Activated CD4-positive, alpha-beta T cell treated with anti-CD3 and anti-CD28 coated beads, Interleukin-10, Interleukin-2, amounts not matched to agents 100 ng/mL and 50 ng/mL, durations not matched to agents 16 hours and 8 hours (primary cell): ENCODE measurements at places on chromosomes 4 and X.

GRCh38 chrX:44451056-44451455 lies 91.6 kb downstream of the FUNDC1 start:
- DNase-seq: no peak

DNA sequence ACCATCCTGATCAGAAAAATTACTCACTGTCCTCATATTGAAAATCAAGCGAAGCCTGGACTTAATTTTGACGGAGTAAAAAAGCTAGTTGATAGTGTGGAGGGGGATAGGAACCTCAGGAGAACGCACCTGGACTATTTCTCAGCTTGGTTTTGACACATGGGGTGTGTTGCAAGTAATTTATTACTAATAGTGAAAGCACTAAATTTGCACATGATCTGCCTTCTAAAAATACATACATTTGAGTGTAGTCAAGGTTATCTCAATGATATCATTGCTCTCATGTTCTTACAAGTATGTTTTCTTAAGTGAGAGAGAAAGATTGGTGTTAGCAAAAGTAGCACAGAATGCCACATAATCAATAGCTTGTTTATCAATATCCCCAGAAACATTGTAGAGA lies 29.5 kb downstream of the LRIT3 start:
- DNase-seq: peak; percentile 10

GRCh38 chrX:68419975-68420374 lies 13.3 kb downstream of the OPHN1 start:
- no peak for DNase-seq

DNA sequence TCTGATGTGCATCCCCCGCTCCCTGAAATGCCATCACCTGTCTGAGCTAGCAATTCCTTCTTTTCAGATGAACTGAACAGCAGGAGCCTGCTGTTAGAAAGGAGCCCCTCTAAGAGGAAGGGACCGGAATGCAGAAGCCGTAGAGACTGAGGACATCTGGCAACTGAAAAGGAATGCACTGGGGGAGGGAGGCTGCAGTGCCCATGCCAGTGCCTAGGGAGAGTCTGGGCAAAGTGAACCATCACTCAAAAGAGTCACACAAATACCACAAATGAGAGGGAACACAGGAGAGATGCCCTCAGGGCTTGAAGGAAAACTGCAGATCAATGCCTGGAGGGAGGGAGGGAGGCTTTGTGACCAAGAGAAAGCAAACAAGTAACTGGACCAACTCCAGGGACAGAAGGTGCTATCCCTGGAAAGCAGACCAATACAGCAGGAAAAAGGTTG lies 93.9 kb upstream of the CBR4 start:
- no peak for DNase-seq

- no peak for DNase-seq
Measured at GRCh38 chrX:103330681-103331288, 746 bp downstream of the TCEAL7 start.

DNA sequence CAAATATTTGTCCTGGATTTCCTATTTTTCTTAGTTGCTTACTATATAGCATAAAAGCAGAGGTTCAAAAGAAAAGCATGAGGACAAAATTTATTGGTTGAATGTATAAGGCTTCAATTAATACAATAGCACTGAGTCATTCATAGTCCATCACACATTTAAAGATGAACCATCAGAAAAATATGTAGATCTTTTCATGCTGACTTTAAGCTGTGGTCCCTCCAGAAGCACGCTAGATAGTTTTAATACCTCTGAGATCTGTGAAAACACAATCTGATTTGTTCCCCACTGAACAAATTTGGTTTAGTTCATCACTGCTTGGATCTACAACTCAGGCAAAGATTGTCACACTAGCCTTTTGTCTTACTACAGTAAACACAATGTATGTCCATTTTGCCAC lies 377.2 kb upstream of the ANXA10 start:
- no peak for DNase-seq

- peak; percentile 82 for DNase-seq
Measured at GRCh38 chr4:153541456-153542096, 75.4 kb downstream of the TMEM131L start.

GRCh38 chr4:169142906-169143305 lies 127.8 kb downstream of the SH3RF1 start:
- no peak for DNase-seq

GRCh38 chr4:54802336-54802735 lies 144.6 kb downstream of the KIT start:
- no peak for DNase-seq

- DNase-seq: no peak
Measured at GRCh38 chr4:184937745-184938144, 80.5 kb upstream of the HELT start.

- no peak for DNase-seq
Measured at GRCh38 chr4:13129095-13129494, 355.0 kb downstream of the RAB28 start.

- DNase-seq: no peak
Measured at GRCh38 chr4:152064282-152064681, 303.5 kb upstream of the GATB start.

- no peak for DNase-seq
Measured at GRCh38 chr4:103098756-103099440, 736 bp downstream of the BDH2 start.

GRCh38 chr4:151555151-151555945 lies 146.4 kb downstream of the FHIP1A start:
- DNase-seq: no peak

DNA sequence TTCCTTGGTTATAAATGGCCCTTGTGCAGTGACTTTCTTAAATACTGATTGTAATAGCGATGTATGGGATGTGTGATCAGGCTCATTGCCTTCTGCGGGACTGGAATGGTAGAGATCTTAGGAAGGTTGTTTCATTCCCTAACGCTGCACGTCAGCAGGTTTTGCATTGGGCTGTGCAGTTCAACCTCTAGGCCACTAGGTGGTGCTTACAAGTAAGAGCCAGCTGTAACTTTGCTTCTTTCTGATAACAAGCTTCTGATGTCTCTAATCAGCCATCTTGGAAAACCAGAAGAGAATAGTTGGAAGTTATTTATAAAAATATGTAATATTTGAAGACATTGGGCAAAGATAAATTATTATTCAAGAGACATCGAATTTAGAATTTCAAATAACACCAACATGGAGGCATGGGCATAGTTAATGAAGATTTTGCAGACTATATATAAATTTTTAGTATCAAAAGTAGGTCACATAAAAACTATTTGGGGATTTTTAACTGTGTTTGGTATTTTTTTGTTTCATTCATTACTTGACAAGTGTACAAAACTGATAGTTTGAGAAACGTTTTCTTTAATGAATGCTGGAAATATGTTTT lies 339.7 kb upstream of the PCDH7 start:
- peak; percentile 45 for DNase-seq

DNA sequence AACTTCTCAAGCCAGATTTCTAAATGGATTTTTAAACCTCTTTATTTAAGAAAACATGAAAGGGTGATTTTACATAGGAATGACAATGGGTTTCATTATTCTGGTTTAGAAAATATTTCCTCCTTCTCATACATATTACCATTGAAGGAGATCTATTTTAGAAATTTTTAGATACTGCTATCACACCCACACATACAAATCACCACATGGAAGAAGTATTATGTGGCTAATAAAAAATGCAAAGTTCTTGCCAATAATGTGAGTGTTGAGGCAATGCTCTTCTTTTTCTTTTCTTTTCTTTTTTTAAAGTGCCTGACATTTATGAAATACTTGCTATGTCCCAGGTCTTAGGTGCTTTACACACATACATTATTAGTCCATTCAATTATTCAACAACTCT lies 6.8 kb downstream of the STAP1 start:
- DNase-seq: no peak

DNA sequence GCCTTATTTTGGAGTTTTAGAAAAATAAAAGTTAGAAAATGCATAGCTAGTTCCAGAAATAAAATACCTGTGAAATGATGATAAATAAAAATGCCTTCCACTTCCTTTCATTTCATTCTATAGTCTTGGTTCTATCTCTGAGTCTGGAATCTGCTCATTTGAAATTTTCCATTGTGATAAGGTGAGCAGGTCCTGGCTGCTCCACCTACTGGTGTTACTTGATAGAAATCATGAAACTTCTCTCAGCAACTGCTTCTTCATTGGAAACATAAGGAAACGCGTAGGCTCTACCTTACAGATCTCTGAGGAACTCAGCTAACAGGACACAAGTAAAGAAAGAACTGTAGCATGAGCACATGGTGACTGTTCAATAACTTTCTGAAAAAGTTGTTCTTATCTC lies 141.8 kb downstream of the DCHS2 start:
- no peak for DNase-seq

- DNase-seq: no peak
Measured at GRCh38 chrX:71556036-71556435, 22.2 kb upstream of the GCNA start.
